ENCODE measurements at places on chromosomes 4 and X. TPM values are rescaled to one million over a fixed set of nuclear protein-coding genes. Genes with fewer than 3 reads are reported as not detected.

Gene FAT1
- 130 TPM for total RNA-seq

Gene NIPAL1
- 0.68 TPM for total RNA-seq

Gene SH3D19
- total RNA-seq: 25.1 TPM

Gene SHROOM3
- total RNA-seq: 36.4 TPM

Gene PRDM5
- 21.9 TPM for total RNA-seq

Gene FGA
- total RNA-seq: not detected

Gene ARAP2
- total RNA-seq: 0.93 TPM

Gene SLC10A6
- total RNA-seq: not detected

Gene SLC38A5
- 8.8 TPM for total RNA-seq

Gene MAP7D2
- 6.5 TPM for total RNA-seq

Gene FHIP1A
- not detected for total RNA-seq

Gene LGI2
- 4.6 TPM for total RNA-seq

Gene ADAM29
- total RNA-seq: not detected

Gene DIPK2B
- total RNA-seq: not detected

Gene CACNA1F
- 0.05 TPM for total RNA-seq

Gene GPR34
- total RNA-seq: not detected

Gene MAGEA4
- total RNA-seq: not detected

Measured in neural crest cell (in vitro differentiated cells).